ENCODE measurements at places on chromosomes 1 and 21.

GRCh38 chr1:112536561-112536960 lies 27.8 kb downstream of the WNT2B start:
- DNase-seq = no peak

GRCh38 chr21:45973475-45974072 lies 8.0 kb upstream of the COL6A1 start:
- DNase-seq = peak; percentile 81

GRCh38 chr1:199959033-199959774 lies 68.3 kb upstream of the NR5A2 start:
- no peak for DNase-seq

- DNase-seq = no peak
These were observed 28.4 kb downstream of the TRIM45 start for GRCh38 chr1:117093091-117093534.

DNA sequence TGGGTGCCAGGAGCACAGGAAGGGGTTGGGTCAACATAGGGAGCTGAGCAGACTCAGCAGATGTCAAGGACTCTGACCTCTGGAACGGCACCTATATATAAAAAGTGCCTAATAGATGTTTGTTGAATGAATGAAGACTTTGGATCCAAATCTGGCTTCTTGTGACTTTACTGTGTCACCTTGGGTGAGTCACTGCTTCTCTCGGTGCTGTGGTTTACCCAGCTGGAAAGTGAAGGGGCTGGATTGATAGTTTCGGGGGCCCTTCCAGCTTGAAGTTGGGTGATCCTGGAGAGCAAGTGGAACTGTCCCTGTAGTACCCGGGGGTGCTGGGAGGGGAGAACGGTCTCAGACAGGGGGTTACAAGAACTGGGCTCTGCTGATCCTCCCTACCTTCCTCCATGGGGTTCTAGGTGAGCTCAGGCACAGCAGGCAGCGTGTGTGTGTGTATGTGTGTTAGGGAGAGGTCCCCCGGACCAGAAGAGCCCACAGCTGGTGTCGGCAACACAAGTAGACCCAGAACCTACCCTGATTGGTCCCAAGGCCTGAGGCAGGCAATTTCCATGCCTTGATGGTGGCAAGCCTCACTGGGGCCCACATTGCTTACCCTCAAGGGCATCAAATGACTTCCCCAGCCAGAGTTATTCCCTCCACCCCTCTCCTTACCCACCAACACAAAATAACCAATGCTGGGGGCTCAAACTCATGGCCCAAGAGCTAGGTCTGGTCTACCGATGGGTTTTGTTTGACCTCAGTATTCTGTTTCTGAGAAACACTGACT lies 5.5 kb upstream of the PADI1 start:
- DNase-seq = no peak

GRCh38 chr1:145846201-145846612 lies 777 bp downstream of the NUDT17 start:
- DNase-seq = peak; percentile 45

- no peak for DNase-seq
These were observed 38.2 kb downstream of the ZBTB17 start for GRCh38 chr1:15937706-15938168.

- no peak for DNase-seq
These were observed 103.3 kb downstream of the CYYR1 start for GRCh38 chr21:26469789-26470188.

- DNase-seq = no peak
These were observed 43.6 kb downstream of the GNB1 start for GRCh38 chr1:1847061-1847850.

- DNase-seq = no peak
These were observed 53.1 kb downstream of the SH3GLB1 start for GRCh38 chr1:86757272-86757984.

DNA sequence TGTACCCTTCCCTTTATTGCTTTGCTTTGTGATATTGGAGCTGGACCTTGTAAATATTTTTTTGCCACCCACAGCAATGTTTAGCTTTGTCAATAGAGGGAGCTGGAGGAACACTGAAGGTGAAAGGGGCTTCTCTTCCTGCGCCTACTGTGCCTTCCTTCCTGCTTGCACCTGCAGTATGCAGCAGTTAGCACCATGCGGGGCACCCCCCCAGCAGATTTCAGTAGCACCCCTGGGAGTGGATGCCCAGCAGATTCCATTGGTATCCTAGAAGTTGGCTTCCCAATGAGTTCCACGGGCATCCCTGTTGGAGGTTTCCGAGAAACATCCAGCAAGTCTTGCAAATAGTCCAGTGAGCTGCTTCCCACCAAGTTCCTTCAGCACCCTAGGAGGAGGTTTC lies 25.6 kb downstream of the S100A10 start:
- peak; percentile 82 for DNase-seq

GRCh38 chr1:6850537-6850936 lies 65.3 kb downstream of the CAMTA1 start:
- DNase-seq = no peak

GRCh38 chr1:93652323-93652949 lies 29.2 kb downstream of the BCAR3 start:
- no peak for DNase-seq

DNA sequence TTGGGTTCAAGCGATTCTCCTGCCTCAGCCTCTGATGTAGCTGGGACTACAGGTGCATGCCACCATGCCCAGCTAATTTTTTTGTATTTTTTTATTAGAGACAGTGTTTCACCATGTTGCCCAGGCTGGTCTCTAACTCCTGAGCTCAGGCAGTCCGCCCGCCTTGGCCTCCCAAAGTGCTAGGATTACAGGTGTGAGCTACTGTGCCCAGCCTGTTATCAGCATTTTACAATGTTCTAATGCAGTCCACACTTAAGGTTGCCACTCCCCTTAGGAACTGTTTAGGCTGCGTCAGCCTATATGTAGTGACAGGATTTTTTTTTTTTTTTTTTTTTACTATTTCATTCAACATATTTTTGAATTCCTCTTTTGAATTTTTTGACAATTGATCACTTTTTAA lies 30.2 kb downstream of the AGPAT3 start:
- DNase-seq = no peak

GRCh38 chr1:193156822-193157142 lies 29.6 kb downstream of the B3GALT2 start:
- DNase-seq = no peak

GRCh38 chr1:201013991-201014815 lies 9.3 kb downstream of the KIF21B start:
- no peak for DNase-seq

DNA sequence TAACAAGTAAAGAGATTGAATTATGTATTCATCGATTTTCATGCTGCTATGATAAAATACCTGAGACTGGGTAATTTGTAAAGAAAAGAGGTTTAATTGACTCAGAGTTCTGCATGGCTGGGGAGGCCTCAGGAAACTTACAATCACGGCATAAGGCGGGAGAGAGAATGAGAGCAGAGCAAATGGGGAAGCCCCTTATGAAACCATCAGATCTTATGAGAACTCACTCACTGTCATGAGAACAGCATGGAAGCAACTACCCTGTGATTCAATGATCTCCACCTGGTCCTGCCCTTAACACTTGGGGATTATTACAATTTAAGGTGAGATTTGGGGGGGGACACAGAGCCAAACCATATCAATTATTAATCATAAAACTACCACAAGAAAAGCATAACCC lies 3.3 kb upstream of the GBP3 start:
- DNase-seq = no peak

- no peak for DNase-seq
These were observed 120.8 kb downstream of the TYW3 start for GRCh38 chr1:74853756-74854155.

GRCh38 chr1:82319546-82319945 lies 518.8 kb downstream of the ADGRL2 start:
- DNase-seq = no peak

- DNase-seq = no peak
These were observed 63.6 kb downstream of the GADD45A start for GRCh38 chr1:67748630-67749029.

GRCh38 chr1:96206451-96206850 lies 515.1 kb upstream of the PTBP2 start:
- no peak for DNase-seq

DNA sequence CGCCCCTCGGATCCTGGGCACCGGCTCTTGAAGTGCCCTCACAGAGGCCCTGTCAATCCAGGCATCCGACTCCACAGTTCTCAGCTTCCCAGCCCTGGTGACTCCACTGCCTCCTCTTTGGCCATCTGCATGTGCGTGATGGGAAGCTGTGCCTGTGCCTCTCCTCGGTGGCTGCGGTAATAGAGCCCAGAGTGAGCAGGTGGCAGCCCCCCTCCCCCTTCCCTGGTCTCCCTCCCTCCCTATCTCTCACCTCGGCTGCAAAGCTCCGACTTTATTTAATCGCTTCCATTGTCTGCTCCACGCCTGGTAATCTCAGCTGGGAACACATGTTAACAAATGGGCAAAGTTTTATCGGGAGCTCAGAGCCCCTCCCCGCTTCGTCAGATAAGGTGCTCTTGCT lies 91.9 kb downstream of the IGSF21 start:
- no peak for DNase-seq

- DNase-seq = peak; percentile 38
These were observed 3.0 kb downstream of the ARHGAP30 start for GRCh38 chr1:161066694-161067093.

GRCh38 chr21:39180429-39181019 lies 2.7 kb downstream of the PSMG1 start:
- peak; percentile 24 for DNase-seq

- no peak for DNase-seq
These were observed 6.0 kb downstream of the ADIPOR1 start for GRCh38 chr1:202952099-202952498.

GRCh38 chr1:91757763-91758460 lies 128.0 kb downstream of the TGFBR3 start:
- no peak for DNase-seq

DNA sequence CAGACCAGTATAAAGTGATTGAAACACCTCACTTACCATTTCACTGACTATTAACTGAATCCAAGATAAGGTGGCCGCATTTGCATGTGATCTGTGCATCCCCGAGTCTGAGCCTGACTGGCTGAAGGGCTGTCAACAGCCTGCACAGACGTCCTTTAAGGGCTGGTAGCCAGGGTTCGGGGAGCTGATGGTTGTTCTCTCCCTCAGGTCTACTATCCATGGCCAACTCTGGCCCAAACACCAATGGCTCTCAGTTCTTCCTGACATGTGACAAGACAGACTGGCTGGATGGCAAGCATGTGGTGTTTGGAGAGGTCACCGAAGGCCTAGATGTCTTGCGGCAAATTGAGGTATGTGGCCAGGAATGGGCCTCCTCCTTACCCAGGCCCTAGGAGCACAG lies 14.0 kb downstream of the PPIE start:
- no peak for DNase-seq

DNA sequence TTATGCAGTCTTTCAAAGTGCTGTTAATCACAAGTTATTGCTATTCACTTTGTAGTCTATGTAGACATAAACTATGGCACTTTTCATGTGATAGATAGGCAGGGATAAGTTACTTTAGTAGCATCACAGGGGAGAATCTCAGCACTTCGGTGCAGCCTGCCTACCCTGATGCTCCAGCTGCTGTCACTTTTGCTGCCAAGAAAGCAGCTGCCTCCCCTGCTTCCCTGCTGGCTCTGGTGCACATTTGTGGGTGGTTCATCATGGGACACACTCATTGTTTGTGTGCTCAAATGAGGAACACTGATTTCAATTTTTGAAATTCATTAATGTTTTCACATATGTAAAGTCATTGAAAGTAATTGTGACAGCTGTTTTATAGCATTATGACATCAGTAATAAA lies 272.6 kb downstream of the S1PR1 start:
- DNase-seq = no peak

DNA sequence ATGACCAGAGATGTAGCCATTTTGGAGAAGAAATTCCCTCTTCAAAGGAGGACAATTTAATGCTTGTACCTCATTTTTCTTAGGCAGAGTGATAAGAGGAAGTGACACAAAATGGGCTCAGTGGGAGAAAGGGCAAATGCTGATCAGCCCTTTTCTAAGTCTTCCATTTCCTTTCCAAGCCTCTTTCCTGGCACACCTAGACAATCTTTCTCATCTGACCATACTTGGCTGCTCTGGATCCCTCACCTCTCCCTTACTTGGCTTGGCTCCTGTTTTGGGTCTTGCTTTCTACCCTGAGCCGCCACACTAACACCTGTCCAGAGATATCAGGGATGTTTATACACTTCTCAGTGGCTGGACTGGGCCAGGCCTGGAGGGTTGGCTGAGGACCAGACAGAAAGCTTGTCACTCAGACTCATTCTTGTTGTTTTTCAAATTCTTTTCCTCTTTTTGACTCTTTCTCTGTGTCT lies 13.1 kb downstream of the TXNIP start:
- no peak for DNase-seq

- DNase-seq = no peak
These were observed 896 bp downstream of the LYSMD1 start for GRCh38 chr1:151164732-151165280.

DNA sequence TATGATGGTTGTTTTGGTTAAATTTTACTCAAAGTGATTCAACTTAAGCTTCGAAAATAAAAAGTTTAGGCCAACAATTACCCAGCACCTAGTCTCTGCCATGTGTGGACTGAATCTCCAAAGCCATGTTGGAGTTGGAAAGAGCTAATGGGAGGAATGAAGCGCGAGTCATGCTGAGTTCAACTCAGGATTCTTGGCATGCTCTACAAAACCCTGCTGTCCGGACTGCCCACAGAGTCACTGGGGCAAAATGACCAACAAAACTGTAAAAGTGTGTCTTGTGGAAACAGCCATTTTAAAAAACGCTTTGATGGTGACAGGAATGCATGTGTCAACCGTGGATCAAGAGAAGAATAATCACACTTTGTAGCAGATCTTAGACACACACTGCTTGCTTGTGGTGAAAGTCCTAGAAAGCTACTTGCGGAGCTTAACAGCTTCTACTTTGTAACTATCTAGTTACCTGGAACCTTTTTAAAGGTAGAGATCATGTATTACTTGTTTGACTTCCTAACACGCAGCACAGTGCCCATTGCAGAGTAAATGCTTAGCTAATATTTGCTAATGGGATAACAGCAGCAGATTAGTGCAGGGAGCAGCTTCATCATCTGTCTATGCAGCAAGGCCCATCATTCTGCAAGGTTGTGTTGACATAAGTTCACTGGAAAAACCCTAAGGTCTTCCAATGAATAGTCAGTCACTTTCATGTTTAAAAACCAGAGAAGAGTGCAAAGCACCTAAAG lies 7.0 kb upstream of the GBP6 start:
- DNase-seq = no peak
